ENCODE measurements at places on chromosomes 11 and 22. TPM values are rescaled to one million over a fixed set of nuclear protein-coding genes. Genes with fewer than 3 reads are reported as not detected.

The CARD18 gene
- not detected for total RNA-seq

The AP2A2 gene
- 39.7 TPM for total RNA-seq

The CEP126 gene
- total RNA-seq, result 0.75 TPM

The RBMXL2 gene
- total RNA-seq, result 0.05 TPM
